ENCODE measurements at places on chromosomes 7 and 10.

- DNase-seq: no peak
Observed at GRCh38 chr7:158028971-158029370, 558.7 kb downstream of the PTPRN2 start.

GRCh38 chr7:122485856-122486255 is 181.3 kb upstream of the FEZF1 start:
- DNase-seq: no peak

GRCh38 chr7:74501298-74501697 is 47.6 kb downstream of the GTF2IRD1 start:
- DNase-seq: no peak

DNA sequence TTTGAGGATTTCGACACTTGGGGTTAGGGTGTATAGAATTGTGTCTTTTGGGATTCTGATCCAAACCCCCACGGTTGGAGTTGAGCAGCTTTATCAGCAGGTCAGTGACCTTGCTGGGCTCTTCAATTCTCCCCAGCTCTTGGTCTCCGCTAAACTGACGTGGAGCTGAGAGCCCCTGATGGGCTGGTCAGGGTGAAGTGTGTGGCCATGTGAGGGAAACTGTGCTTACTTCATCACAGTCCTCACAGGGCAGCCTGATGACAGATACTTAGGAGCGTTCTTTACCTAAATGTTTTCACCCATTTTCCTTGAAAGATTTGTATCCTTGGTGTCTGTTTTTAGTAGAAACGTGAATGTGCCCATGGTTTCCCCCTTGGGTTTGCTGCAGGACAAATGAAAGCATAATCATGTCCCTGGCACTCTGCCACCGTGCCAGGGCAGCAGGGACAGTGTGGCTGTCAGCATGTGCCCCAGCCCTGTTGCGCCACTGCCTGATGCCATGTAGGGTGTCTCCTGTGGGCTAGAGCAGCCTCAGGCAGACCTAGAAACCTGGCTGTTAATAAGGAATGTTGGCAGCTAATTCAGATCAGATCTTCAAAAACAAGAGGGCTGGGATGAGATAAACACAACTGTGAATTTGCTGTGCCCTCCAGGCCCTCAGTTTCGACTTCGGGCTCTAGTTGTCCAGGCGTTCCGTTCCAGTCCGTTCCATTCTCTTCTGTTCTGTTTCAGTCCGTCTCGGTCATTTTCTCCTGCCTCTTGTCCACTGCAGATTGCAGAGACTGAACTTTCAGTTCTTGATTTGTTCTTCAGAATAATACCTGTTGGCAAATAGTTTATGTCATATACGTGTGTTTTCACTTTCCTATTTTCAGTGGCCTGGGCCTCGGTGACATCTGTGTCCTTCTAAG is 96.8 kb downstream of the TRRAP start:
- no peak for DNase-seq

DNA sequence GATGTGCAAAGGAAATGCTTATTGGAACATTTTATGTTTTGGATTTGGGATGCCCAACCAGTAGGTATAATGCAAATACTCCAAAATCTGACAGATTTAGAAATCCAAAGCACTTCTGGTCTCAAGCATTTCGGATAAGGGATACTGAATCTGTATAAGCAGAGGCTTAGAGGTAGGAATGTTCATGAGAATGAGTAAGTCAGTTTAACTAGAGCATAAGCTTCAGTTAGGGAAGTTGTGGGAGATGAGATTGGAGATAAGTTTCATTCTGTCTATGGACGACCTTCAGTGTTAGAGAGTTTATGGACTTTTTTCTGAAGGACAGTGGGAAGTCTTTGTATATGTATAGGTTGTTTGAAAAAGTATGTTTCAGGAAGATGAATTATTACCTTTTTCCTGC is 10.4 kb downstream of the TAX1BP1 start:
- DNase-seq: no peak

DNA sequence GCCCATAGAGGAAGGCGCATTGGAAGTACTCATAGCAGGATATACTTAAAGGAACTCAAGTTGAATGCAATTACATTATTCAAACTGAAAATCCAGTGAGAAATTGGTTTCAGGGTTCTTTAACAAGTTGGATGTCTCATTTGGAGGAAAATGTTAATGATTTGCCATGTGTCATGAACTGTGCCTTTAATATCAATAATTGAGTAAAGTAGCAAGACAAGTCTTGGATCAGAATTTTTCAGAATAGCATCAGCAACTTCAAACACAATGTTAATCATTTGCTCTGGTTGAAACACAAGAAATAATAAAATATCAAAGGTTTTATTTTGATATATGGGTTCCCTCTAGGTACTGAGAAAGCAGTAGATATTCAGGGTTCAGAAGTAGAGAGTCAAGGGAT is 24.5 kb upstream of the POU6F2 start:
- DNase-seq: no peak

DNA sequence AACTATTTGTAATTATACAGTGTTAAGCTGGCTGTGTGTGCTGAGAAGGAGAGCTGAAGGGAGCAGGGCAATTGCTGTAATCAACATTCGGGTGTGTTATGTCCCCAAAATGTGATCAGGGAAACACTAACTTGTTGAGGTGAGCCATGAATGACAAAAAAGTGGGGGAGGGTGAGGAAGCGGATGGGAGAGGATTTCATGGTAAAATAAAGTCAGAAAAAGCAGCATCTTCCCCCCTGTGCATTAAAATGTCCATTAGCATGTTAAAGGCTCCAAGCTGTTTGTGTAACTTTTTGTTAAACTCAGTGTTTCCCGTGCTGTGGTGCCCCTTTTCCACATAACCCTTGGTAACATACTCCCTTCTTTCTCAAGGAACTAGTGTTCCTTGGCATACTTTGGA is 84.9 kb downstream of the ARID5B start:
- DNase-seq: no peak

- no peak for DNase-seq
Observed at GRCh38 chr7:121262221-121262620, 66.6 kb upstream of the WNT16 start.

DNA sequence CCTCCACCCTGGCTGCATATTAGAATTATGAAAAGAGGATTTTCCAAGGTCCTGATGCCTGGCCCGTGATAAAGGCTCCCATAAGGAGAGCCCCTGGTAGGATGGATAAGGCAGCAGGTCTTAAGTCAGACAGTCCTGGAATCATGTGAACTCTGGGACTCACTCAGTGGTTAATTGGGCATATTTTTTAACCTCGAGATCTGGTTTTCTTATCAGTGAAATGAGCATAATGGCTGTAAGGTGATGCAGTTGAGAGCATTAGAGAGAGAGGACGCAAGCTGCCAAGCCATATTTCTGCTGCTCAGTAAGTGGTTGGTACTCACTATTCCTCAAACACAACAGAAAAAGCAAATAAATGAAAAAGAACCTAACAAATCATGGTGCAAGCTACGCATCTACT is 37.8 kb downstream of the TARP start:
- DNase-seq: no peak

GRCh38 chr7:132065989-132066603 is 509.7 kb upstream of the PODXL start:
- no peak for DNase-seq

DNA sequence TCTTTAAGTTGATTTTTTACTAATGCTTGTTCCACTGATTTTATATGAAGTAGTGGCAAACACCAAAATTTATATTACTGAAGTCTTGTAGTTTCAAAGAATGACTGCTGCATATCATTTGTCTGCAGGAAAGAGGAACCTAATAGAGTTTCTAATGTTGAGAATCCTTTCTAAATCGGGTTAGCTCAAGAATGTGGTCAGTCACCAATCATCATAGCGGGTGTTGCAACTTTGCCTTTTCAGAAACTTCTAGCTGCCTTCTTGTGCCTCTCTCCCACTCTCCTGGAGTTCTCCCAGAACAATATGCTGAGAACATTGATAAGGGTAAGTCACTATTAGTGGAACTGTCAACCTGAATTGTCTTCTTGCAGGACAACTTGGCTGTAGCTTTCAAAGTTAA is 524.8 kb upstream of the SORCS1 start:
- DNase-seq: no peak

DNA sequence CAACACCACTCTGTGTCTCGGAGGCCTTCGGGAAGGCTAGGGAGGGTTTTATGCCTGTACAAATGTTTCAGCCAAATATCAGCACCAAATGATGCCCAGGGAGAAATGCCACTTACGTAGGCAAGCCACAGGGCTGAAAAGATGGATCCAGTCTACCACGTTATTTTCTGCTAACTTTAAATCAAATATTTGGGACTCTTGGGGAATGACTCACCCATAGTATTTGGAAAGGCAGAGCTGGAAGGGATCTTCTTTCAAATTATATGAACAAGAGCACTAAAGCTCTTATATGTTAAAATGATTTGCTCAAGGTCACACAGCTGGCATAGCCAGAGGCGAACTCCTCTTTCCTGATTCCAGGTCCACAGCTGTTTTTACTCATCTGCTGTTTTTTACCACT is 591.4 kb downstream of the SORCS1 start:
- no peak for DNase-seq

DNA sequence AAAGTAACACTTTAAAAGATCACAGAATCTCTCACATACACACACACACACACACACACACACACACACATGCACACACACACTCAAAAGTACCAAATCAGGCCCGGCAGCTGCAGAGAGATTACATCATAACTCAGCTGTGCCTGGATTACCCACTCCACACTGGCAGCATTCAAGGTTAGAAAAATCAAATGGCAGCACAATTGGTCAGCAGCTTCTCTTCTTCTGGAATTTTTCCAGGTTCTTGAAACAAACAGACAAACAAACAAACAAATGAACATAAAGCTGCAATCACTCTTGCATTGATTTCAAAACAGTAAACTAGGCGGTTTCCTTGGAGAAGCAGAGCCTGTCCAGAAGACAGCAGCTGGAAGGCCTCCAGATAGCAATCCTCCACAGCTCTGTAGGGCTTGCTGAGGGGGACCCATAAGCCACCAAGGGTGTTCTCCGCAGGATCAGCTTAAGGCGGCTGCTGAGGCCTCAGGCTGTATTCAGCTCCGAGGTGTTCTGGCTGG is 24.5 kb upstream of the FAM133B start:
- no peak for DNase-seq

- DNase-seq: no peak
Observed at GRCh38 chr7:134643131-134643530, 3.5 kb upstream of the BPGM start.

- no peak for DNase-seq
Observed at GRCh38 chr10:17682236-17682946, 38.4 kb downstream of the STAM start.
